ENCODE measurements at places on chromosomes 6 and 20.
A peak's percentile ranks its signal among the peaks of the same experiment; 100 is the strongest.

GRCh38 chr20:11810311-11811083 lies 107.2 kb upstream of the BTBD3 start:
- DNase-seq: no peak

- DNase-seq: no peak
These were observed 209.8 kb upstream of the MARCKS start for GRCh38 chr6:113647143-113647889.

GRCh38 chr6:33731751-33732282 lies 14.9 kb downstream of the IP6K3 start:
- no peak for DNase-seq

GRCh38 chr20:33685328-33686099 lies 671 bp downstream of the E2F1 start:
- DNase-seq: no peak

DNA sequence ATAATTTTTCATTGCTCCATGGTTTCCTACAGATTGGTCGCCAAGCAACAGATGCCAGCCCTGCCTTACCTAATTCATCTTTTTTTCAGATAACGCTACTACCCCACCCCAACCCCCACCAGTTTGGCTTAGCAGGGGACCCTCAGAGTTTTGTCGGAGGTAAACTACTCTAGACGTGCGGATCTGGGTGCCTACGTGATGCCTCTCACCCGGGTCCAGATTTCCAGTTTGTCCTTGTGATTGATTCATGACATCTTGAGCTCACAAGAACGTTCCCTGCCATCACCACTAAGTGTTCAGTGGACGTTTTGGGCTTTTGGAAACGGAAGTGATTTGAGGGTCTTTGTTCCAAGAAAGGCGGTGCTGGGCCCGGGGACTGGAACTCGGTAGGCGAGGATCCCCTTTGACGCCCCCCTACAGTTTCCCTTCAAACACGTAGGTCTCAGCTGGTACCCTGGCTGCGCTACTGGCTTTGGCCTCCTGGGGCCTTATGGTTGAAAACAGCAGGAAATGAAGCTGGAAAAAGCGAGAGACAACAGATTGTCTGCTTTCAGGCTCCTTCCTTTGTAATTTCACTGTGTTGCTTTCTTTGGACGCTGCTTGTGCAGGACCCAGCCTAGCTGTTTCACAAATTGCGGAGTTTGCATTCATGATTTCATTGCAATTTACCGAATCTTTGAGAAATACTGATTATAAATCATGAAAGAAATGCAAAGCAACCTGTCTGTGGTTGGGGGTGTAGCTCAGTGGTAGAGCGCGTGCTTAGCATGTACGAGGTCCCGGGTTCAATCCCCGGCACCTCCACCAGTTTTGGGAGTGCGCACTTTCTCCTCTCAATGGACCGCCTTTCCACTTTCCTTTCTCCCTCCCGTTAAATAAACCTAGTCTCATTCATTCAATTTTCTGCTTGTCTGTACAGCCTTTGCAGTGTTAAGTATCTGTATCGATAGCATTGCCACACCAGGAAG lies 81.0 kb downstream of the GPX5 start:
- peak; percentile 77 for DNase-seq

- no peak for DNase-seq
These were observed 951.9 kb upstream of the FLRT3 start for GRCh38 chr20:15289337-15289736.

DNA sequence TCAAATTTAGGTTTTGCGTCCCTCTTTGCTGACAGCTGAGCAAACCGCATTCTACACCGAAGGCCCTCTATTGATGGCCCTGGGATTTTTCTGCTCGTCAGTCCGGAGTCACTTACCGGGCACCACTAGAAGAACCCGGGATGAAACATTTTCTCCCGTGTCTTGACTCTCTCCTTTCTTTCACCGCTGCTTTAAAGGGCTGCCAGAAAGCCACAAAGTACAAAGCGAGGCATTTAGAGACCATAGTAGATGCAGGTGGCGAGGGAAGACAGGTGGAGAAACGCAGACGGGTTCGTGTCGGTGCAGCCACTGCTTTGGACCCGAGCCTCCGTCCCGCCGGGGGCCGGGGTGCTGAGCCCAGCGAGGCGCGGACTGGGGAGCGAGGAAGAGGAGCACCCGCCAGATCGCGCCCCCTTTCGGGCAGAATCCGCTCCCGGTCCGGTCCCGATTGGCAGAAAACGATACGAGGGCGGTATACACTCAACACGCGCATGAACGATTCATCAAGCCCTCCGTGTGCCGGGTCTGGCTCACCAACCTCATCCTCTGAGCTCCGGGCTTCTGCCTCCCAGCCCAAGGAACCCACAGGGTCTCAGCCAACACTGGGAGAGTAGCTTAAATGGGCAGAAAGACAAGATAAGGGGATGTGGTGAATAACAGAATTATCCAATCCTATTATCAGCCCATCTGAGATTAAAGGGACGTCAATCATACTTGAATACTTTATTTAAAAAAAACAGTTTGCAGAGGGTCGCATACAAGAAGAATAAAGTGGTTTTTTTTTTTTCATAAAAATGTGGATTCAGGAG lies 84.9 kb downstream of the TRIM27 start:
- DNase-seq: peak; percentile 84

DNA sequence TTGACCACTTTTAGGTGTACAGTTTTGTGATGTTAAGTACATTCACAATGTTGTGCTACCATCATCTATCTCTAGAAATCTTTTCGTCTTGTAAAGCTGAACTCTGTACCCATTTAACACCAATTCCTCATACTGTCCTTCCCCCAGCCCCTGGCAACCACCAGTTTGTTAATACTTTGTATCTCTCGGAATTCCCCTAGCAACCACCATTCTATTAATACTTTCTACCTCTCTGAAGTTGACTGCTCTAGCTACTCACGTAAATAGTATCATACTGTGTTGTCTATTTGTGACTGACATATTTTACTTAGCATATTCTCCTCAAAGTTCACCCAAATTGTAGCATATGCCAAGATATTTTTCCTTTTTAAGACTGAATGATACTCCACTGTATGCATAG lies 82.3 kb upstream of the CLDN20 start:
- DNase-seq: no peak

DNA sequence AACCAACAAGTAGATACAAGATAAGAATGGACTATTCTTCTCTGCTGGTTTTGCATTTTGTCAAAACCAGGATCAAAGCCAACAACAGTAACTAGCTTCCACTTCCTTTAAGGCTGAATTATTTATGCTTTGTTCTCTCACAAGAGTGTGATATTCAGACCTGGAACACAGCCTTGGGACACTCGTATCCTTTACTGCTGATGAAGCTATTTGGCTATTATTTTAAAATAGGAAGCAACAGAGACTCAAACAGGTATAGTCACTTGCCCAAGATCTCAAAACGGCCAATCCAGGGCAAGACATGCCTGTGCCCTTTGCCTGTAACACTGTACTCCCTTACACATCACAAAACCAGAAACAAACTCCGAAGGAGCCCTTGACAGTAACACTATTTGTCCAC lies 19.9 kb downstream of the SPTLC3 start:
- no peak for DNase-seq

- DNase-seq: no peak
These were observed 88.6 kb upstream of the NEDD9 start for GRCh38 chr6:11320914-11321597.

DNA sequence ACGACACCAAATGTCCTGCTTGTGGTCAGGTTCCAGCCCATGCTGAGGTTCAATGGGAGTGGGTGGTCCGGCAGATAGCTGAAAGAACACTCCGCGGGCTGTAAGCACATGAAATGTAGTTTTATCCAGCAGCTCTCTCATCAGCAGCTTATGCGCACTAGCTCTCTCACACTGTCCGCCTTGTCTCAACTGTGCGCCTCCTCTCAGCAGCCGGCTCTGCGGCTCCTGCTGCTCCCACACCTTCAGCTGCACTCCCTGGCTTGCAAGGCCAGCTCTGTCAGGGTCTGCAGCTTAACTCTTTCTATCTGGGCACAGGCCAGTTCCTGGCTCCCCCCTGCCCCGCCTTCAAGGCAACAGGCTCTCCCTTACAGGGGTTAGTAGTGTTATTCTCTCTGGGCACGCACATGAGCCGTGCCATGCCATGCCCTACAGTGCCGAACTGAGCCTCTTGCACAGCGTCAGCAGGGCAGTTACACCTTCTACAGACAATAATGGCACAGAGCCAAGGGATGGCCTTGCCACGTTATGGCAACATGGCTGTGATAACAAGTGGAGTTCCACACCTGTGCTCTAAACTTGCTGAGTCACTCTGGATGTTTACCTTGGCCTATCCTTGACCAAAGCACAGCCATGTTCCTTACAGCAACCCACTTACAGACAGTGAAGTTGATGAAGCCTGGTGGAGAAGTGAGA lies 84.0 kb upstream of the LRFN2 start:
- DNase-seq: no peak

DNA sequence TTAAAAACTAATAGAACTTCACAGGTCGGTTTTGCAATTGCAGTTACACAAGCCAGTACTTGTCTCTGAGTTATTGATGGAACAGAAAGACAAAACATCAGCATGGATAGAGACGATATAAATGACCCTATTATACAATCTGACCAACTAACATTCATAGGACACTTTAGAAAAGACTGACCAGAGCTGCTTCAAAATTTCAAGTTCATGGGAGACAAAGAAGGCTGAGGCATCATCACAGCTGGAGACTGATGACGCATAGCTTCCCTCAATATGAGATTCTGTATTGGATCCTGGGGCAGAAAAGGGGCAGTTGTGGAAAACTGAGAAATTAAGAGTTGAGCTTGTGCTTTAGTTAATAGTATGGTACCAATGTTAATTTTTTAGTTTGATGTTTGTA lies 174.0 kb downstream of the THBS2 start:
- DNase-seq: no peak

DNA sequence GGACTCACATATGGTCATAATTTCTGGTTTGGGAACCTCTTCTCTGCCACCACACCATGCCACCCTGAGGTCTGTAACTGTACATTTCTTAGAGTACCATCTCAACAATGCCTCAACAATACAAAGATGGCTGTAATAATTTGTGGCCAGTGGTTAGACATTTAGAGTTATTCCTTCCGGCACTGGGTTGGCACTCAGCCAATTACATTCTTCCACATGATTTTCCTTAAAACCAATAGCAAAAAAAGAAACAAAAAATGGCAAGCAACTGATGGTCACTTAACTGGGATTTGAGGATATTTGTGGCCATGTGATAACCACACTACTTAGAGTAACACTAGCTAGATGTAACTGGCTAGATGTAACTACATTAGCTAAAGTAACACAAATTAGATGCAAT lies 79.9 kb downstream of the SEL1L2 start:
- no peak for DNase-seq

DNA sequence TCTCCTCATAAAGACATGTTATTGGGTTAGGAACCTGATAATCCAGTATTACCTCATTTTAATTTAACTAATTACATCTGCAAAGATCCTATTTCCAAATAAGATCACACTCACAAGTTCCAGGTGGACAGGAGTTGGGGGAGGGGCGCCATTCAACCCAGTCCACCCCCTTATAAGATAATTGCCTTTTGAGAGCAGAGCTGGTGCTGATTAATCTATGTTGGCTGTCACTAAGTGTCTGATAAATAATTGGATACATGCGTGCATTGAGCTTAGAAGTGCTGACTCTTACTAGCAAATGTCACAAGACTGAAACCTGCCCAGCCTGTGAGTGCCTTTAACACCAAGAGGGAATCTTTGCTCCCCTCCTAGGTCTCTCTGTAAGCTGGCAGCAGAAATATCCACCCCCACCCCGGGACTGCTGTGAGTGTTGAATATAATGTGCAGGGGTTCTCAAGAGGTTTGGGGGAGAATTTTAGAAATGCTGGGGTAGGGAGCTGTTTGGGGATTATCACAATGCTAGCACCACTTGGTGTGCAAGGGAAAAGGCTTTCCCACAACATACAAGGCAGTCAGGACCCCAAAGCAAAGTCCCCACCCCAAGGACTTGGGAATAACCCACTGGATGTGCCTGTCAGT lies 87.5 kb downstream of the ANKRD60 start:
- no peak for DNase-seq

- DNase-seq: no peak
These were observed 159.8 kb upstream of the ECI2 start for GRCh38 chr6:4295058-4295782.

DNA sequence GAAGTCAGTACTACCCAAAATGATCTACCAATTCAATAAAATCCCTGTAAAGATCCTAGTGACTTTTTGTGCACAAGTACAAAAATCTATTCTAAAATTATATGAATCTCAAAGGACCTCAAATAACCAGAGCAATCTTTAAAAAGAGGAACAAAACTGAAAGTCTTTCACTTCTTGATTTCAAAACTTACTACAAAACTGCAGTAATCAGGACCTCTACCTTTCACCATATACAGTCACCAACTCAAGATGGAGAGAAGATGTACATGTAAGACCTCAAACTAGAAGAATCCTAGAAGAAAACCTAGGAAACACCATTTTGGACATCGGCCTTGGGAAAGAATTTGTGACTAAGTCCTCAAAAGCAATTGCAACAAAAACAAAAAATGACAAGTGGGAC lies 109.5 kb upstream of the CD93 start:
- no peak for DNase-seq

DNA sequence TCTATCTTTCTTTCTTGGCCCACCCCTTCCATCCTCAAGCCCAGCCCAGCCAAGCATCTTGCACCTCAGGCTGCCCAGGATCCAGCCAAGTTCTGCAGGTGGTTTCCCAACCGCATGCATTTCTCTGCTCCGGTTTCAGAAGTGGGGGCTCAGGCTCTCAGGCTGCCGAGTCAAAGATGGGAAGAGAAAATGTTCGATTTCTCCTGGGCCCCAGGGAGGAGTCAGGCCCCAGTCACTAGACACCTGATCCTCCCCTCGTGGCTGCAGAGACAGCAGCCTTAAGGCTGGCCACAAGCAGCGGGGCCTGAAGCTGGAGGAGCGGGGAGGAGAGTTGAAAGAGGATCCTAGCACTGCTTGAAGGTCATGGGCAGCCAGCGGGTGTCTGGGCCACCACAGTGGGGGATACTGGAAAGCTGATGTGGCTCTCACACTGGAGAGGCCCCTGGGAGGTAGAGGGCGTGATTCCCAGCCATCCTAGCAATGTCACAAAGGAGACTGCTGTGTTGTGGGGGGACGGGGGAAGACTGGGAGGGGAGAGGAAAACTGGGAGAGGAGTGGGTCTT lies 42.2 kb upstream of the ZFAND3 start:
- no peak for DNase-seq

GRCh38 chr6:138692978-138693909 lies 80.3 kb upstream of the CCDC28A start:
- DNase-seq: no peak

- DNase-seq: no peak
These were observed 50.2 kb upstream of the REV3L start for GRCh38 chr6:111533087-111533784.

- no peak for DNase-seq
These were observed 107.4 kb upstream of the MAP7 start for GRCh38 chr6:136657666-136658065.

GRCh38 chr6:44245391-44245911 lies 1.4 kb upstream of the HSP90AB1 start:
- DNase-seq: no peak

GRCh38 chr20:63625771-63626423 lies 1.0 kb downstream of the GMEB2 start:
- DNase-seq: no peak

- no peak for DNase-seq
These were observed 95.1 kb downstream of the LIN28B start for GRCh38 chr6:105051941-105052471.

GRCh38 chr6:13462458-13463327 lies 24.7 kb downstream of the GFOD1 start:
- no peak for DNase-seq
